Stimulated activated CD4-positive, alpha-beta T cell treated with anti-CD3 and anti-CD28 coated beads, Interleukin-15, amount 100 ng/mL, for 48 hours (primary cell): ENCODE measurements at places on chromosomes 12 and 14.

DNA sequence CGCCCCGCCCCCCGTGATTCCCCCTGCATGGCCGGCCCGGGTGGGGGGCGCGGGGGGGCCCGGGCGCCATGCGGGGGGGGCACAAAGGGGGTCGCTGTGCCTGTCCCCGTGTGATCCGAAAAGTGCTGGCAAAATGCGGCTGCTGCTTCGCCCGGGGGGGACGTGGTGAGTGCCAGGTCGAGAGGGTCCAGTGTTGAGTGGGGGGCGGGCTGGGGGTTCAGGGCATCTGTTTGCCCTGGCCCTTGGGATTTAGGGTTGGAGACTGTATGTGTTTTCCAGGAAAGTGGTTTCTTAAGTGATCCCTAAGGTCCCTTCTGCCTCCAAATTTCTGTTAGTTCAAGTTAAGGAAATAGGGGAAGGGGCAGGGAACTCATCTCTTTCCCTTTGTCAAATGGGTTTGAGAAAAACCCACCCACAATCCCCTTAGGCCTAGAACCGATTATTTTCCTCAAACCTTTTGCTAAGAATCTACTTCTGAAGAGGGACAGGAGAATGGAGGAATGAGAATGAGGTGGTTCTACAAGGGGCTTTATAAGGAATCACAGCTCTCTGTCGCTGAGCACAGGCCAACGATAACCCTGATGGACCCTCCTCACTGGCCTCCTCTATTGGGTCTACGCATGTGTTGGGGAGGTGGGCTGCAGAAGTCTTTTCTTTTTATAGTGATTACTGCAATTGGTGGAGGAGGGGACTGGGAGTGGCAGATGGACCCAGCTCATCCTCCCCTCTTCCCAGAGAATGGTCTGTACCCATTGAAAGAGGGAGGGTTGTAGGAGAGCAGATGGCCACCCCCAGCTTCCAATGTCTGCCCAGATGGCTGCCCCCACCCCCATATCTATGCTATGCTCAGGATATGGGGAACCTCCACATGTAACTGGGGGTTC, 834 bp downstream of the ARHGEF25 start:
- DNase-seq: no peak

- DNase-seq: no peak
These were observed 52.7 kb downstream of the PELI2 start for GRCh38 chr14:56170877-56171422.

GRCh38 chr12:3602488-3602887, 111.5 kb downstream of the PRMT8 start:
- DNase-seq: no peak

GRCh38 chr14:99549684-99550083, 54.3 kb downstream of the CCDC85C start:
- DNase-seq: no peak

DNA sequence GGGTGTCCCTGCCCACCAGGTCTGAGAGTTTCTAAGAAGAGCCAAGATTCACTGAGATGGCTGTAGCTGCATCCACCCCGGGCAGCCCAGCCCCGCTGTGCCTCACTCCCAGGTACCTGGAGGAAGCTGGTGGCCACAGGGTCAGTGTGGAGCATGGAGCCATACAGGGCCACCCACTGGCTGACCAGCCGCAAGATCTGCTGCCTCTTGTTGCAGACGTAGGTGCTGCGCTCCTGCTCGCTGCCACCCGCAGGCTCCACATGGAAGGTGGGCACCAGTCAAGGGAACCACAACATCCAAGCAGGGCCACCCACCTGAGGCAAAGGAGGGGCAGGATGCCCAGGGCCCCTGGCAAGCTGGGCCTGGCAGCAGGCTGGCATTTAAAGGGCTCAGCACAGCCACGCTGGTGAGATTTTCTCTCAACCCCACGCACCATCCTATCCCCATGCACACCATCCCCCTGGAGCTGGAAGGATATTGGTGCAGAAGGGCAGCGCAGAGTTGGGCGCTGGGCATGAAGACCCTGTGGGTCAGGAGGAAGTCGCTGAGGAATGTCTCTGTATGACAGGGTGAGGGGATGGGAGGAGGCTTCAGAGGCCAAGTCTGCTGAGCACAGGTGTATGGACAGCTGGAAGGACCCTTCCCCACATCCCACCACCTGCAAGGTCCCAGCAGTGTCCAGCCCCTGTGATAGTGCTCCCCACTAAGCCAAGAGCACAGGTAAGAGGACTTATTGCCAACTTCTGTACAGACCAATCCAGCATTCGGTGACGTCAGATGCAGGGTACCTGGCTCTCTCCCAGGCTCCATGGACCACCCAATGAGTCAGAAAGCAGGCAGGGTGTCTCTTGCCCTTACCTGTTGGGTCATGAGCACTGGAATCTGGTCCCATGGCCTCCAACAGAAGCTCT, 10.8 kb downstream of the RAPGEF3 start:
- DNase-seq: no peak

DNA sequence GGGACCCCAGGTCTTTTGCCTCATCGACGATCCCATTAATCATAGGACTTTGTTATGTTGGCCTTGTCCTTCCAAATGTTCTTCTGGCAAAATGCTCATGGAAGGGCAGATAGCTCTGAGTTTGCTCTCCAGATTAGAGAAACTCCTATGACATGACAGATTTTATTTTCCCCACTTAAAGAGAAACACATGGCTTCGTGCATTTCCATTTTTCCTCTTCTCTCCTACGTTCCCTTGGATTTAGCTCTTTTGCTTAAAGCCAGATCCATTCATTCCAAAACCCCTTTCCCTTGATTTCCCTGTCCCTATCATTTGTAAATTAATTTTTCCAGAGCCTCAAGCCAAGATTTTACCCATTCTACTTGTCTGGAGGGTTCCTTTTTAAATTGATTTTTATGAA, 2.9 kb downstream of the PRIMA1 start:
- DNase-seq: no peak

DNA sequence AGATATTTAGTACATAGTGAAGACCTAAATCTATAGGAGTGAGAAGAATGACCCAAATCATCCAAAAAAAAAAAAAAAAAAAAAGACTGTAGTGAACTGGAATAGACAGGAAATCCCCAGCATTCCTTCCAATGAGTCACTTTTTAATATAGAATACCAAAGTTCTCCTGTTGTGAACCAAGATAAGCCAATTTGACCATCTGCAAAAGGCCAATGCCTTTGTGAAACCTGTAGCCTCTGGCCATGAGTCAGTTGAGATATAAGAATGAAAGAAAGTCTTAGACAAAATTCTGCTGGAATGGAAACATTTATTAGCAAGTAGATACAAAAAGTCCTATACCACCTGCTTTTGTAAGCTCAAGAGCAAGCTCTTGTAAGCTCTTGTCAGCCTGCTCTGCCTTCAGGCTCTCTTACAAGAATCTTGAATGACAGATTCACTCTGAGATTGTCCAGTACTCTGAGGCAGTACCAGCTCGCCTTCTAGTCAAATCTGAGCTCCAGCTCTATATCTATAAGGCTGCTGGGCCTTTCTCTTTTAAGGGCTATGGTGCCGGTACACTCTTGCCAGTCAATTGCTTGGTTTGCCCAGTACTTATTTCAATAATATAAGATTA, 243.0 kb upstream of the TMTC1 start:
- no peak for DNase-seq
